ENCODE measurements at places on chromosomes 13 and 19.
A peak's percentile ranks its signal among the peaks of the same experiment; 100 is the strongest.

- DNase-seq, result no peak
These were observed 178.9 kb downstream of the LIG4 start for GRCh38 chr13:108036411-108036932.

- peak; percentile 69 for DNase-seq
These were observed 54.5 kb downstream of the TSSK6 start for GRCh38 chr19:19460761-19461265.

GRCh38 chr13:43119206-43119605 is 95.8 kb downstream of the DNAJC15 start:
- DNase-seq, result no peak

DNA sequence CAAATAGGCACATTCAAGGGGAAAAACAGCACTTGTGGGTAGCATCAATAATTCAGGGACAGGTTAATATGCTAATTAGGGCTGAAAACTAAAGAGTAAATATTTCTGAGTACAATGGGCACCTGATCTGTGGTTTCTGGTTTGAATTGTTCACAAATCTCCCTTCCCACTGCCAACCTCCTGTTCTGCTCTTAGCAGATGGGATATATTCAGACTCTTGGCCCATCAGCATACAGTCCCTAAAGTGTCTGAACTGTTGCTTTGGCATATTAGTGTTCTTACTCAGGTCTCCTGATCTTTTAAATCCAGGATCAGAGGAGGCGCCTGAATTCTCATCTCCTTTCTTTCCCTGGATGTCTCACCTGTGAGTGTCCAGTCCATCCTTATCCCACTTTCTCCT is 8.2 kb upstream of the LRCH1 start:
- DNase-seq, result no peak

GRCh38 chr13:48818495-48819356 is 157.0 kb upstream of the FNDC3A start:
- DNase-seq, result no peak

GRCh38 chr13:35857769-35858168 is 273.4 kb downstream of the DCLK1 start:
- no peak for DNase-seq

DNA sequence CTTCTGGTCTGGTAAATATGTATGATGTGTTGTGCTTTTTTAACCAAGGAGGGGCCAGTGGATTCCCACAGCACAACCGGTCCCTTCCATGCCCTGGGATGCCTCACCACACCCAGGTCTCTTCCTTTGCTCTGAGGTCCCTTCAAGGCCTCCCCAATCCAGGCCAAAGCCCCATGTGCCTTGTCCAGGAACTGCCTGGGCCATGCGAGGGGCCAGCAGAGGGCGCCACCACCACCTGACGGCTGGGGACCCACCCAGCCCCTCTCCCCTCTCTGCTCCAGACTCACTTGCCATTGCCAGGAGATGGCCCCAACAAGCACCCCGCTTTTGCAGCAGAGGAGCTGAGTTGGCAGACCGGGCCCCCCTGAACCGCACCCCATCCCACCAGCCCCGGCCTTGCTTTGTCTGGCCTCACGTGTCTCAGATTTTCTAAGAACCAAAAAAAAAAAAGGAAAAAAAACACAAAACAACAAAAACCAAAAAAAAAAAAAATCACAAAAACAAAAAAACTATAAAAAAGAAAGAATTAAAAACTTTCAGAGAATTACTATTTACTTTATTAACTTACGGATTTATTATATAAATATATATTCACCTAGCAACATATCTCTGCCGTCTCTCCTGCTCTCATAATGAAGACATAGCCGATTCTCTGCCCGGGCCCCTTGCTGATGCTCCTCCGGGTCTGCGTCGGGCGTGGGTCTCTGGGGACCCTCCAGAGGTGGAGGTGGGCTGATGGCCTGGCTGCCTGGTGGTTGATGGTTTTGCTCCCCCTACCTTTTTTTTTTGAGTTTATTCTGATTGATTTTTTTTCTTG is 14.4 kb downstream of the CAPN12 start:
- DNase-seq, result peak; percentile 76

GRCh38 chr13:36998624-36999041 is 507 bp downstream of the ALG5 start:
- DNase-seq, result no peak

DNA sequence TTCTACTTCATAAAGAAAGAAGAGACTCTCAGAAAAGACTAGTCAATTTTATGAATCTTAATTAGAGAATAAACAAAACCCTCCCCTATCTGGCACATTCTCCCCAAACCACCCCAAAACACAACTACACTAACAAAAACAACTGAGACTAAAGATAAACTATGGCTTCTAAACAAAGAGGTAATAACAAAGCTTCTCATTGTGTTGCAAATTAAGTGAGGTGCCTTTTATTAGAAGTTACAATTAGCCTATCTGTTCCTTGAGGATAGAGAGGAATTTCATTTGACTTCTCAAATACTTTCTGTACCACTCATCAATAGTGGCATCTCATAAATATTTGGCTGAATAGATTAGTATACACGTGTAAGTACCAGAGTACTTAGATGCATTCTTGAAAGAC is 1196.2 kb downstream of the PCDH9 start:
- no peak for DNase-seq

GRCh38 chr19:11130824-11131455 is 24.6 kb downstream of the SPC24 start:
- DNase-seq, result peak; percentile 71

GRCh38 chr19:16615808-16616207 is 12.2 kb downstream of the MED26 start:
- no peak for DNase-seq

DNA sequence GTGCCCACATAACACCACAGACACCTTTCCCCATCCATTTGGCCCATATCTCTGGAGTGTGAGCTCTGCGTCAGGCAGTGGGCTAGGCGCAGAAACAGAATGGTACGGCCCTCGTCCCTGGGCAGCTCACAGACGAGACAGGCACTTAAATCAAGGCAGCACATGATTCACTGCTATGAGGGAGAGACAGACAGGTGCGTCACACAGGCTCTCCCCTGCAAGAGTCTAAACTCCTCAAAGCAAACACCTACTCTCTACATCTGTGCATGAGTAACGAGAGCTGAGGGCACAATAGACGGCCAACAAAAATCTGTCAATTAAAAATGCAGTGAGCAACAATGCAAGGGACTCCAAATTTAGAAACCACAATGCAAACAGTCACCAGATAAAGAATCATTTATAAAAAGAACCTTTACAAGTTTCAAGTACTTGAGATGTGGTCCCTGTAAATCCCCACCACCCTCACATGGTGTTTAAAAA is 348.9 kb downstream of the UQCRFS1 start:
- DNase-seq, result no peak

DNA sequence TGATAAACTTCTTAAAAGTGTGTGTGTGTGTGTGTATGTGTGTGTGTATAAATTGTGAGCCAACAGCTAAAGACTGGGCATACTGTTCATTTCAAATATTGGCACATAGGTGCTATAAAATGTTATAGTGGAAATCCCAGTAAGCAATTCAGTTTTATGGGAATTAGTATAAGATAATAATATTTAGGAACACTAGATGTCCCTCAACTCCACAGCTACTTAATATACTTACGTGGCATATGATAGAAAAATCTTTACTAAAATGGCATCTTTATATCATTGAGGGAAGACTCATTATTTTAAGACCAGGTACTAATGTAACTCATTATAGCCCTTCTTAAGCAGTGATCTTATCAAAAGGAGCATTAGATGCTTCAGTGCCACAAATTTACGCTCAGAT is 266.2 kb downstream of the MAB21L1 start:
- DNase-seq, result no peak

- DNase-seq, result no peak
These were observed 18.0 kb downstream of the ZNF91 start for GRCh38 chr19:23377276-23377675.

- DNase-seq, result no peak
These were observed 557.3 kb downstream of the GPC5 start for GRCh38 chr13:91955546-91956355.

GRCh38 chr13:52011632-52012511 is at the start of gene ALG11:
Gene ALG11, plus strand, starts transcription at chr13:52012398. Its CDS starts 21 bp downstream, at chr13:52012419.
- DNase-seq, result peak; percentile 100

- DNase-seq, result no peak
These were observed 90.3 kb downstream of the RNF17 start for GRCh38 chr13:24854311-24854710.

DNA sequence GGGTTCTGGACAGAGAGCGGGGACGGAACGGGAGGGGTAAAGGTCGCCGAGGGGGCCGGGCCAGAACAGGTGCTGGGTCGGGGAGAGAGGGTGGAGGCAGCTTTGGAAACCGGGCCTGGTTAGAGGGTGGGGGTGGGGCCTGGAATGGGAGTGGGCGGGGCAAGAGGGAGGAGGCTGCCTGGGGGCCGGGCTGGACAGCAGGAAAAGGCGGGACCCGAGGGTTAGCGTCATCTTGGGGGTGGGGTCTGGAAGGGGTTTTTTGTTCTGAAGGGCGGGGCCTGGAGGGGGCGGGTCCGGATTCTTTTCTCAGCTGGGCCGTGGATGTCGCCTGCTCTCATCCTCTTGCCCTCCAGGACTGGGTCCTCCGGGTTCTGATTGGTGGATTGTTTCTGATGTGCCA is 4.3 kb upstream of the ZNF813 start:
- DNase-seq, result no peak

- DNase-seq, result no peak
These were observed at the start of gene CNOT3 for GRCh38 chr19:54137699-54138488. Gene CNOT3, plus strand, starts transcription at chr19:54137762. Its CDS starts 5,217 bp downstream, at chr19:54142979.

DNA sequence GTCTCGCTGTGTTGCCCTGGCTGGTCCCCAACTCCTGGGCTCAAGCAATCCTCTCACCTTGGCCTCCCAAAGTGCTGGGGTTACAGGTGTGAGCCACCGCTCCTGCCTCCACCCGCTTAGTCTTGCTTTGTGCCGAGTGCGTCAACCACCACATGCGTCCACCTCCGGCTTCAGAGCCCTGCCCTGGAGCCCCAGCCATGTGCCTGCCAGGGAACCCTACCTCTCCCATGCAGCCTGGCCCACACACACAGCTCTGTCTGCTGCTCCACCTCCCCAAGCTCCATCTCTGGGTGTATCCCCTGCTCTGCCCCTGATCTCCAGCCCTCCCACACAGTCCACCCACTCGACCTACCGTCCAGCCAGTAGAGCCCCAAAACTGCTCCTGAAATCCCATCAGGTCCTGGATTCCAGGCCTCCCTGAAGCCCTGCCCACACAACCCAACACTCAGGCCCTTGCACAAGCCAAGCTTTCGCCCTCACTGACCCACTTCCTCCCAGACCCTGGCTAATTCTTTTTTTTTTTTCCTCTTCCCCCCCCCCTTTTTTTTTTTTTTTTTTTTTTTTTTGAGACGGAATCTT is 9.6 kb downstream of the CYP2F1 start:
- DNase-seq, result no peak

- peak; percentile 80 for DNase-seq
These were observed 87.6 kb downstream of the HSPH1 start for GRCh38 chr13:31073859-31074718.

- no peak for DNase-seq
These were observed 7.7 kb downstream of the IRF2BP1 start for GRCh38 chr19:45878043-45878794.

GRCh38 chr13:76286178-76286577 is 600.0 kb downstream of the KCTD12 start:
- DNase-seq, result no peak

DNA sequence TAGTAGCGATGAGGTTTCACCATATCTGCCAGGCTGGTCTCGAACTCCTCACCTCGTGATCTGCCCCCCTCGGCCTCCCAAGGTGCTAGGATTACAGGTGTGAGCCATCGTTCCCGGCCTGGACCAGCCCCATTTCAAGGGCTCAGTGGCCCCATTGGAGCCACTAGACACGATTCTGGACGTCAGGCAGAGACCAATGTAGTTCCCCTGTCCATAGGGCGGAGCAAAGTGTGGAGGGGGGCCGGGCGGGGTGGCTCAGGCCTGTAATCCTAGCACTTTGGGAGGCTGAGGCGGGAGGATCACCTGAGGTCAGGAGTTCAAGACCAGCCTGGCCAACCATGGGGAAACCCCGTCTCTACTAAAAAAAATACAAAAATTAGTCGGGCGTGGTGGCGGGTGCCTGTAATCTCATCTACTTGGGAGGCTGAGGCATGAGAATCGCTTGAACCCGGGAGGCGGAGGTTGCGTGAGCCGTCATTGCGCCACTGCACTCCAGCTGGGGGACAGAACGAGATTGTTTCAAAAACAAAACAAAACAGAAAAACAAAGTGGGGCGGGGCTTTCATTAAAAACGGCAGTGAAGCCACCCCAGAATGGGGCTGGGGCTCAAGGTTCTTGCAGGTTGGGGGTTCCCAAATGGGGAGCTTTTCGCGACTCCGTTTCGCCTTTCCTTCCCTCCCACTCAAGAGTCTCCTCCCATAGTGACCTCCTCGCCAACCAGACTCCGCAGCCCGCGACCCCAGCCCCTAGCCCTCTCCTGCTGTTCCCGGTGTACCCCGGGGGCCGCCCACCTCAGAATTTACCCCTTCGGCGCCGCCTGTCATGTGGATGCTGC is 758 bp upstream of the TECR start:
- DNase-seq, result no peak

DNA sequence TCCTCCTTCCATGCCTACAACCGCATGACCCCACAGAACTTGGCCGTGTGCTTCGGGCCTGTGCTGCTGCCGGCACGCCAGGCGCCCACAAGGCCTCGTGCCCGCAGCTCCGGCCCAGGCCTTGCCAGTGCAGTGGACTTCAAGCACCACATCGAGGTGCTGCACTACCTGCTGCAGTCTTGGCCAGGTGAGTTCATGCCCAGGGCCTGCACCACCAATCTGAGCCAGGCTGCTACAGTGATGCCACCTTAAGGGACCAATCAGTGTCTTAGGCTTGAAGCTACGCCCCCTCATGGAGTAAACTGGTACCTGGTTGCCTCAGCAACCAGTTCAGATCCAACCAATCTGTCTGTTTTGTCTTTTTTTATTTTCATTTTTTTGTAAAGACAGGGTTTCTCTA is 5.2 kb downstream of the SYDE1 start:
- DNase-seq, result no peak

DNA sequence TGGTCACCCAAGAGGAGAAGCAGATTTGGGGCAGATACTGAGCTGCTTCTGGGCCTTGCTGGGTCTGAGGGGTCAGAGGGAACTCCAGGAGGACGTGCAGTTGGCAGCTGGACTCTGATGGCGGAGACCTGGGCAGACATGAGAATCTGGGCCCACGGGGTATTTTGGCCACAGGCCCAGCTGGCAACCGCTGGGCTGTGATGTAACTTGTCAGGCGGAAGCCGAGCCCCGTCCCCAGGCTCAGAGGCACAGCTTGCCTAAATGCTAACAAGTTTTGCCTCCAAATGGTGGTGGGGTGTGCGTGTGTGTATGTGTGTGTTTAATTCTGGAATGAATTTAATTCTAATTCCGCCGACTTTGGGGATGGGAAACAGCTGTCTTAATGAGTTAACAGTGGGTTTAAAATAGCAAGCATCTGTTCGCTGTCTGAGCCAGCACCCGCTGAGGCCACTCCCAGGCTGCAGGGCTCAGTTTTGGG is 11.6 kb downstream of the ZNRF4 start:
- no peak for DNase-seq

DNA sequence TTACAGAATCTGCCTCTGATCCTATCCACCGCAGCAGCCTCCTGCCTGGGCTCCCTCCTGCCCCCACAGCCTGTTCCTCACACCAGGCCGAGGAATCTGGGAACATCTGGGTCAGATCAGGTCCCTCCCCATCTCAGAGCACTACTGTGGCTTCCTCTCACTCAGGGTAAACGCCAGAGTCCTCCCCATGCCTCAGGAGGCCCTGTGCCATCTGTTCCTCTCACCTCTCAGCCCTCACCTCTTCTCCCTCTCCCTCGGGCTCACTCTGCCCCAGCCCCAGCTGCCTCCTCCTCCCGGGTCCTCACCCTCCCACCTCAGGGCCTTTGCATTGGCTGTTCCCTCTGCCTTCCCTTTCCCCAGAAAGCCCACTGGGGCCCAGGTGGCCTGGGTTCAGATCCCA is 18.2 kb downstream of the FCGBP start:
- no peak for DNase-seq

Data from activated CD4-positive, alpha-beta T cell treated with anti-CD3 and anti-CD28 coated beads, Interleukin-2, Interleukin-4, amounts not matched to agents 100 ng/mL and 50 ng/mL, durations not matched to agents 16 hours and 8 hours (primary cell).